ENCODE measurements at places on chromosomes 6 and 20. TPM values are rescaled to one million over a fixed set of nuclear protein-coding genes. Genes with fewer than 3 reads are reported as not detected.

GRCh38 chr6:14831070-14831469, 414.8 kb upstream of the JARID2 start:
- no peaks in the 10 kb centered on the region for H3K36me3 ChIP-seq
- DNase-seq = no peak
- H3K27me3 ChIP-seq = no peaks in the 10 kb centered on the region
- H3K4me3 ChIP-seq = no peak overlapping the region

- H3K4me1 ChIP-seq = no peaks in the 10 kb centered on the region
- H3K27ac ChIP-seq = no peak overlapping the region
- no peaks in the 10 kb centered on the region for H3K27me3 ChIP-seq
- no peak overlapping the region for H3K4me3 ChIP-seq
Observed at GRCh38 chr6:23728707-23729106, 397.3 kb upstream of the NRSN1 start.

DNA sequence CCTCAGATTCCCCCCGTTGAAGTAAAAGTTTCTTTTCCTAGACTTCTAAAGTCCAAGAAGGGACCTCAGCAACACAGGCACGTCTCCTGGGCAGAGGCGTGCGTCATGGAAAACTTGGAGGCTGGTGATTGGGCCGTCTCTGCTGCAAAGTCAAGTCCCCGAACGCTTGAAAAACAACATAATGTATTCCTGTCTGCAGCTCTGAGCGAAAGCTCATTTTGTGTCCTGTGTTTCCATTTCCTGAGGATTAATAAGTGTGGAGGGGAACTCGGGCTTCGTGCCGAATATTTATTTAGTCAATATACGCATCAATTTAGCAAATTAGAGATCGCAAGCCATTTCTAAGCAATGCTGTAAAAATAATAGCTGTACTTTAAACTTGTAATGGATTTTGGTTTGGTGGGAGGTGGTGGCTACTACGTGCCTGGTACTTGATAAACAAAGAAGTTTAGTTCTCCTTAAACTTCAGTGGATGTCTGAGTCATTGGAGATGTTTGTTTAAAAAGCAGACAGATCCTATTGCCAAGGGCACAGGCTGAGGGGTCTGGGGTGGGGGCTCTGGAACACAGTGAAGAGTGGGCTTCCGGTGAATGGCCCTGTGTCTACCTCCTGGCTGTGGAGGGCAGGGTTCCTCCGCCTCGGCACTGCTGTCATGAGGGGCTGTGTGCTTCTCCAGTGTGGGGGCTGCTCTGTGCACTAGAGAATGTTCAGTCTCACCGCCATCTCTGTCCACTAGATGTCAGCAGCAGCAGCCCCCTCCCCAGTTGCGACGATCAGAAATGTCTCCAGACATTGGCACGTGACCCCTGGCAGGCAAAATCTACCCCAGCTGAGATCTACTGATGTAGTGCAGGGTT, 21.8 kb downstream of the PCK1 start:
- H3K27ac ChIP-seq = peak overlapping the region; percentile 60
- no peaks in the 10 kb centered on the region for H3K4me1 ChIP-seq
- H3K36me3 ChIP-seq = no peaks in the 10 kb centered on the region
- DNase-seq = no peak
- H3K4me3 ChIP-seq = no peak overlapping the region

- H3K4me1 ChIP-seq = no peaks in the 10 kb centered on the region
- DNase-seq = no peak
- H3K27me3 ChIP-seq = no peaks in the 10 kb centered on the region
- no peak overlapping the region for H3K27ac ChIP-seq
Observed at GRCh38 chr6:8982668-8983067, 547.3 kb upstream of the SLC35B3 start.

Gene GPSM3
- total RNA-seq = 5.9 TPM

- peaks cover 3% of the 10 kb centered on the region for H3K4me1 ChIP-seq
- H3K36me3 ChIP-seq = no peaks in the 10 kb centered on the region
- H3K27ac ChIP-seq = no peak overlapping the region
- no peak for DNase-seq
- no peak overlapping the region for H3K4me3 ChIP-seq
Observed at GRCh38 chr20:1474817-1475603, 8.4 kb upstream of the NSFL1C start.

GRCh38 chr6:1624851-1625781, 15.4 kb downstream of the FOXC1 start:
- no peak for DNase-seq
- no peaks in the 10 kb centered on the region for H3K27me3 ChIP-seq
- H3K4me1 ChIP-seq = no peaks in the 10 kb centered on the region

DNA sequence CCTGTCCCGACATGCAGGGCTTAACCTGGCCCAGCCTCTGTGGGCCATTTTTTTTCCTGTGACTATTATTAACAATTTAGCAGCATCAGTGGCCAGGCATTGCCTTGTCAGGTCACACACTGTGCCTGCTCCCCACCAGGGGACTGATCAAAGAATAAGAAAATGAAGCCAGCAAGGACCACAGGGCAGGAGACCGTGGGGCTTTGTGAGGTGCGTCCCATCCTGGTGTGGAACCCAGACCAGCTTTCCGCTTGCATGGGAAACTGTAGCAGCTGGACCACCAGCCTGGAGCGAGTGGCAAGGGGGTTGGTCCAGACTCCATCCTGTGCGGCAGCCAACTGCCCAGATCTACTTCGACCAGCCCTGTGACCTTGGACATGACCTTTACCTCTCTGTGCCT, 218.3 kb downstream of the ANKRD60 start:
- no peaks in the 10 kb centered on the region for H3K36me3 ChIP-seq
- H3K27me3 ChIP-seq = no peaks in the 10 kb centered on the region
- peaks cover 3% of the 10 kb centered on the region for H3K4me1 ChIP-seq
